ENCODE measurements at places on chromosomes 4 and X.

DNA sequence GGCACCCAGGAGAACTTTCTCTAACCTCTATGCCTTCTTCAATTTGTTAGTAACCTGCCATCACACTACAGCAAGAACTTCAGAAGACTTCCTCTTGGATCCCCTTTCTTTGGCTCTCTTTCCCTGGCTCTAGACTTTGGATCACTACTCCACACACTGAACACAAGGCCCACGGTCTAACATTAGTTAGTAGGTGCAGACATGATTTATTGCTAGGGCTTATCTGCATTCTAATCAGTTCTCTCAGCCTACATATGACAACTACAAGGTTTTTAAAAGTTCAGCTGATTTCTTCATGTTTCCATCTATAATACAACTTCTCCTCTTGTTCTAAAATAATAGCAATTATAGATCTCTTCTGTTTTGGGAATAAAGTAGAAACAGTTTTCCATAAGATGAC lies 209.1 kb upstream of the ANXA10 start:
- no peaks in the 10 kb centered on the region for H3K4me1 ChIP-seq
- no peaks in the 10 kb centered on the region for H3K36me3 ChIP-seq
- DNase-seq = no peak
- H3K27me3 ChIP-seq = no peaks in the 10 kb centered on the region

DNA sequence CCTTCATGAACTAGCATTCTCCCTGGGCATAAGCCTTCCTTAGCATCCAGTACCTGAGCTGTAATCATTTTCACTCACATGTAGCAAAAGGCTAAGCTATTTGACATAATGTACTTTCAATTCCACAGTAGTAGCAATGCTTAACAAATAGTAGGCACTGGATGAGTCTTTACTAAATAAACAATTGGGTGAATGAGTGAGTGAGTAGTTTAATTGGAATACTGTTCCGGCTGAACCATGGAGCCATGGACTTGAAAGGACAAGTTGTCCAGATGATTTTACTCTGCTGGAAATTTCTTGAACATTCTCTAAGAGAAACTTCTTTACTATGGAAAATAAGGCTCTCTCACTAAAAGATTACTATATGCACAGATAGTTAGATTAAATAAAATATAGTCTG lies 159.3 kb downstream of the FAM47B start:
- no peaks in the 10 kb centered on the region for H3K36me3 ChIP-seq
- H3K4me1 ChIP-seq = no peaks in the 10 kb centered on the region
- H3K27ac ChIP-seq = no peak overlapping the region
- H3K27me3 ChIP-seq = no peaks in the 10 kb centered on the region

DNA sequence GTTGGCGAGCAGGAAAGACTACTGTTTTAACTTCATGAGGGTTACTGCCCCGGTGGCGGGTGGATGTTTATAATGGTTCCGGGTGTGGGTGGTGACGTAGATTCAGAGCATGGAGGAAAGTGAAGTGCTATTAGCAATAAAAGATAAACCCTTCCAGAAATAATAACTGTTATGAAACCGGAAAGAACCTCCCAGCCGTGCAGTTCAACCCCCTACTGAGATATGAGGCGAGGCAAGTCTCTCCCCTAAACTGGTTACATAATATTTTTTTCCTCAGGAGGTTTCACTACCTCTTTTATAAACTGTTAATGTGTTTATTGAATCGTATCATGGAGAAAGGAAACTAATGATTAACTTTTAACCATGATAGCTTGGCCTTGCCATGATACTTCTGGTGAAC lies 33.9 kb upstream of the STIM2 start:
- H3K27me3 ChIP-seq = no peaks in the 10 kb centered on the region
- H3K4me1 ChIP-seq = peaks cover 27% of the 10 kb centered on the region
- H3K36me3 ChIP-seq = no peaks in the 10 kb centered on the region
- H3K27ac ChIP-seq = peak overlapping the region; percentile 39
- no peak overlapping the region for H3K4me3 ChIP-seq

- no peaks in the 10 kb centered on the region for H3K36me3 ChIP-seq
- no peak overlapping the region for H3K27ac ChIP-seq
- DNase-seq = no peak
- H3K27me3 ChIP-seq = no peaks in the 10 kb centered on the region
- no peaks in the 10 kb centered on the region for H3K4me1 ChIP-seq
- H3K4me3 ChIP-seq = no peak overlapping the region
Measured at GRCh38 chr4:65217179-65217578, 453.1 kb downstream of the EPHA5 start.

GRCh38 chr4:7388627-7389026 lies 46.1 kb downstream of the PSAPL1 start:
- H3K27me3 ChIP-seq = no peaks in the 10 kb centered on the region
- no peak for DNase-seq
- no peaks in the 10 kb centered on the region for H3K36me3 ChIP-seq
- no peak overlapping the region for H3K4me3 ChIP-seq

DNA sequence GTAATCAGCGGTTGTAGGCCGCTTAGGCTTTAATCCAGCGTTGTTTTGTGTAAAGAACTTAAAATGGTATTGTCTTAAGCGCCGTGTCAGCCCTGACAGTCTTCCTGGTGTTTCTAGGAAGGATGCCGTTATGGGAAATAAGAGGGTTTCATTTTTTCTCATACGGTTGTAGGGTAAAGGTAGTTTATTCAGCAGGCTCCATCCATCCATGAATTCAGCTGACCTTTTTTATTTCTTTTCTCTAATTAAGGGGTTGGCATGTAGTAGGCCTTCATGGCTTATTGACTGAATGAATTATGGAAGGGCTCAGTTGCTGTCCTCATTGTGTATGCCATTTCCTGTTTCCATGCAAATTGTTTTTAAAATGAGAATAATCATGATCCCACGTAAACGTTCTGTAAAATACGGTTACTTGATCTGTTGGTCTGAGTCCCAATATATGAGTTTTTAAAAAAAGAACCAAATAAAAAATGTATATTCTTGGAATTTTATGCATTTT lies 693 bp downstream of the OCIAD1 start:
- H3K4me1 ChIP-seq = peaks cover 13% of the 10 kb centered on the region
- H3K4me3 ChIP-seq = peak overlapping the region; percentile 89
- DNase-seq = no peak
- no peaks in the 10 kb centered on the region for H3K27me3 ChIP-seq
- peak overlapping the region; percentile 96 for H3K27ac ChIP-seq

DNA sequence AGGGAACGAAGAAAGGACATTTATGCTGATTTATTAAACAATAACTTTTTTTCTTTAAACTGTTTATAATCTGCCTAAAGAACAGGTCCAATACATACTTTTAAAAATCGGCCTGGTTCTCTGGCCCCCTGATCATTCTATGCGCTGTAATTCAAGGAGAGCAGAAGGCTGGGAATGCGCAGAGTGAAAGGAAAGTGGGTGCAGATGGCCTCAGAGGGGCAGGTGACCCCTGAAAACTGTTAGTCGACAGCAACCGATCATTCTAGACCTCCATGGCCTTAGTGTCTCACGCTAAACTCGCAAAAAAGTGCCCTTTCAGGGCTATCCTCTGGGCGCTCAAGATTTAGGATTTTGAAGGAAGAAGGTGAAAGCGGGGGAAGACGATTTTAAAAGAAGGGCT lies 2.2 kb downstream of the PDE5A start:
- H3K27me3 ChIP-seq = no peaks in the 10 kb centered on the region
- H3K4me1 ChIP-seq = peaks cover 11% of the 10 kb centered on the region
- peak overlapping the region; percentile 92 for H3K4me3 ChIP-seq
- H3K36me3 ChIP-seq = no peaks in the 10 kb centered on the region

DNA sequence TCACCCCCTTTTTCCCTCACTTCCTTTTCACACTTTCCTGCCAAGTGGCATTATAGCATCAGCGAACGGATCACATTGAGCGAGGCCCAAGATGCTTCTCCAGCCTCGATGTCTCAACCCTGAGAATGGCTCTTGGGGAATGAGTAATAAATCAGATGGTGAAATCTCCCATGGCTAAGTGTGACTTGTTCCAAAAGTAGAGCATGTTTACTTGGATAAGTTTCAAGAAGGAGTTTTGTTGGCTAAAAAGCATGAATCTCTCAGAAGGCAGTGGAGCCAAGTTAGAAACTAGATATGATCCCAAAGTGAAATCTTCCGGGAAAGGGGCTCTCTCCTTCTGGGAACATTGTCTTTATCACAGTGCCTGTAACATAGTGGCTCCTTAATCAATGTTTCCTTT lies 316.3 kb downstream of the CAMK2D start:
- H3K4me1 ChIP-seq = peaks cover 28% of the 10 kb centered on the region
- DNase-seq = no peak
- no peak overlapping the region for H3K4me3 ChIP-seq
- H3K27me3 ChIP-seq = no peaks in the 10 kb centered on the region
- H3K27ac ChIP-seq = peak overlapping the region; percentile 66

- DNase-seq = no peak
- no peak overlapping the region for H3K27ac ChIP-seq
- no peaks in the 10 kb centered on the region for H3K4me1 ChIP-seq
- H3K27me3 ChIP-seq = no peaks in the 10 kb centered on the region
Measured at GRCh38 chrX:111402344-111402743, 9.6 kb downstream of the DCX start.

All from upper lobe of left lung (tissue), 6 donors.